ENCODE measurements at places on chromosomes 12 and 14. TPM values are rescaled to one million over a fixed set of nuclear protein-coding genes. Genes with fewer than 3 reads are reported as not detected.

DNA sequence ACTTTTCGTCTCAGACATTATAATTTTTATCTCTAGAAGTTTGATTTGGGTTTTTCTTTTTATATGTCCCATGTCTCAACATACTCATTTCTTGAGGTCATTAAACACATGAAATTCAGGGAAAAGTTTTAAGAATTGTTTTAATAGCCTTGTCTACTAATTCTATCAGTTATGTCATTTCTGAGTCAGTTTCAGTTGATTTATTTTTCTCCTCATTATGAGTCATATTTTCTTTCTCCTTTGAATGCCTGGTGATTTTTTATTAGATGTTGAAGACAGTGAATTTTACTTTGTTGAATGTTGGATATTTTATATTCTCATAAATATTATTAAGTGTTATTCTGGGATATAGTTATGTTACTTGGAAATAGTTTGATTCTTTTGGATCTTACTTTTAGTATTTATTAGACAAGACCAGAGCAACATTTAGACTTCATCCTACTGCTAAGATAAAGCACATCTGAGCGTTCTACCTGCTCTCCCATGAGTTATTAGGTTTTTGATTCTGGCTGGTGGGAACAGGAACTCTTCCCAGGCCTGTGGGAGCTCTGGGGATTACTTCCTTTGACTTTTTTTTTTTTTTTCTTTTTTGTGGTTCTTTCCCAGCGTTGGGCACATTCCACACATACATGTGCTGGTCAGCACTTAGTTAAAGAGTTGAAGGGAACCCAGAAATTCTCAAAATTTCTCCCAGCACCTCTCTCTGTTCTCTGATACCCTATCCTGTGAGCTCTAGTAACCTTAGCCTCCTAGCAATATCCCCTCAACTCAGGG, 1157.7 kb downstream of the BCL11B start:
- no peak for DNase-seq

DNA sequence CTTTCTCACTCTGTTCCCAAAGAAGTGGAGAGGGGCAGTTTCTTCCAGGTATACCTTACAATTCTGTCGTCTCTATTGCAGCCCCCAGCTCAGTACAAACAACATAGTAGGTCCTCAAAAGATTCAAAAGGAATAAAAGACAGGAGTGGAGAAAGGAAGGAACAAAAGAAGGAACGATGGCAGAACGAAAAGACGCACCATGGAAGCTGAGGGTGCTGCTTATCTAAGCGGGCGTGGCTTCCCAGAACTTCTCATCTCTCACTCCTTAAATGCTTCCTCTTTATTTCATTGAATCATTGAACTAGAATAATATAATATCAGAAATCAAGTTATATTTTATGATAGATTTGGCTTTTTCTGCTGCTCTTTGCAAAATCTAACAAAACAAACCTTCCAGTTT, 13.7 kb upstream of the LTA4H start:
- DNase-seq = no peak

DCN gene
- total RNA-seq = 2,017 TPM

KERA gene
- total RNA-seq = 0.18 TPM

TCL1B gene
- not detected for total RNA-seq

DNA sequence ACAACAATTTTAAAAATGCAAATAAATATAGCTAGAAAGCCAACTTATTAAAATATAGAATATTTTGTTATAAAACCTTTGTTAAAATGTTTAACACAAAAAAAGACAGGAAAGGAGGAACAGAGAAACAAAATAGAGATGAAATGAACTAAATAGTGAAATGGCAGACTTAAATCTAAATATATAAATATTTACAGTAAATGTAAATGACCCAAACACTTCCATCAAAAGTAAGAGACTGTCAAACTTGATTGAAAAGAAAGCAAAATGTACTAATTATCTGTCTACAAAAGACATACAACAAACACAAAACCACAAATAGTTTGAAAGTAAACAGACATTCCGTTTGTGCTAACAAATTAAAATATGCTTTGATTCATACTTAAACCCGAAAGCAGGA, 41.7 kb downstream of the PLBD1 start:
- no peak for DNase-seq

Data from sciatic nerve (tissue), 2 donors.